ENCODE measurements at places on chromosomes 11 and 22. TPM values are rescaled to one million over a fixed set of nuclear protein-coding genes. Genes with fewer than 3 reads are reported as not detected.

LMO2 gene
- total RNA-seq: 10.3 TPM

LAMTOR1 gene
- 125 TPM for total RNA-seq

ME3 gene
- 12.5 TPM for total RNA-seq

ANKRD49 gene
- total RNA-seq: 15.3 TPM

PANX2 gene
- 0.65 TPM for total RNA-seq
